ENCODE measurements at places on chromosomes 3 and 15. TPM values are rescaled to one million over a fixed set of nuclear protein-coding genes. Genes with fewer than 3 reads are reported as not detected.

Gene TM6SF1
- polyA plus RNA-seq: 2.6 TPM

Gene LCTL
- polyA plus RNA-seq: not detected

Gene DNAH1
- 7.7 TPM for polyA plus RNA-seq

Gene ZBED2
- polyA plus RNA-seq: 0.92 TPM

Gene LRRIQ4
- polyA plus RNA-seq: not detected

Gene CASR
- polyA plus RNA-seq: 0.06 TPM

Gene TM4SF18
- polyA plus RNA-seq: 0.60 TPM

Gene EFHB
- polyA plus RNA-seq: 0.47 TPM

Gene LXN
- polyA plus RNA-seq: 32.7 TPM

Gene SLC38A3
- polyA plus RNA-seq: not detected

Gene GOLGA8J
- polyA plus RNA-seq: not detected

Gene FHIT
- 2.4 TPM for polyA plus RNA-seq

Gene ALG1L2
- not detected for polyA plus RNA-seq

Gene PSTPIP1
- polyA plus RNA-seq: 2.1 TPM

Gene SPINK8
- not detected for polyA plus RNA-seq

Gene STAG1
- 15.1 TPM for polyA plus RNA-seq

Gene SHF
- polyA plus RNA-seq: 13.5 TPM

Gene SLC12A1
- polyA plus RNA-seq: not detected

Gene REC114
- polyA plus RNA-seq: not detected

Gene CDHR4
- 0.16 TPM for polyA plus RNA-seq

Gene PLSCR5
- not detected for polyA plus RNA-seq

Gene PIF1
- 0.69 TPM for polyA plus RNA-seq

Gene ZNF620
- 2.0 TPM for polyA plus RNA-seq

Gene HES1
- 45.4 TPM for polyA plus RNA-seq

Gene CHDH
- 9.5 TPM for polyA plus RNA-seq

Gene GOLGA8T
- polyA plus RNA-seq: not detected

Gene TTC21A
- polyA plus RNA-seq: 6.0 TPM

Gene FGD5
- 2.1 TPM for polyA plus RNA-seq

Gene C2CD4B
- polyA plus RNA-seq: 1.7 TPM

Gene MAGI1
- 10.2 TPM for polyA plus RNA-seq

Gene GABRA5
- polyA plus RNA-seq: not detected

Gene NFKBIZ
- 4.2 TPM for polyA plus RNA-seq

Gene SLC6A1
- polyA plus RNA-seq: not detected

Gene GNAT1
- not detected for polyA plus RNA-seq

Gene MINAR1
- not detected for polyA plus RNA-seq

Gene GMNC
- polyA plus RNA-seq: 0.01 TPM

Gene ACY1
- polyA plus RNA-seq: 279 TPM

Gene PLA2G4D
- polyA plus RNA-seq: not detected

Gene LRRC2
- 0.46 TPM for polyA plus RNA-seq

Gene C3orf49
- polyA plus RNA-seq: not detected

Gene PTPN9
- 19.8 TPM for polyA plus RNA-seq

Gene TGM5
- polyA plus RNA-seq: not detected

Gene GRAMD2A
- polyA plus RNA-seq: 4.3 TPM

Gene TUSC7
- not detected for polyA plus RNA-seq

Gene MB21D2
- 1.2 TPM for polyA plus RNA-seq

Gene CFAP91
- 0.92 TPM for polyA plus RNA-seq

Gene GASK1A
- 1.8 TPM for polyA plus RNA-seq

Gene P2RY1
- polyA plus RNA-seq: 6.0 TPM

Gene MYZAP
- 7.2 TPM for polyA plus RNA-seq

Gene CPA3
- 4.8 TPM for polyA plus RNA-seq

Gene LMAN1L
- polyA plus RNA-seq: 0.64 TPM

Gene FAM174B
- polyA plus RNA-seq: 8.1 TPM

Gene ARL6
- 1.8 TPM for polyA plus RNA-seq
